Stimulated activated CD8-positive, alpha-beta memory T cell treated with anti-CD3 and anti-CD28 coated beads, Interleukin-4, amount 100 ng/mL, for 4 hours (primary cell): ENCODE measurements at places on chromosomes 12 and 14.

DNA sequence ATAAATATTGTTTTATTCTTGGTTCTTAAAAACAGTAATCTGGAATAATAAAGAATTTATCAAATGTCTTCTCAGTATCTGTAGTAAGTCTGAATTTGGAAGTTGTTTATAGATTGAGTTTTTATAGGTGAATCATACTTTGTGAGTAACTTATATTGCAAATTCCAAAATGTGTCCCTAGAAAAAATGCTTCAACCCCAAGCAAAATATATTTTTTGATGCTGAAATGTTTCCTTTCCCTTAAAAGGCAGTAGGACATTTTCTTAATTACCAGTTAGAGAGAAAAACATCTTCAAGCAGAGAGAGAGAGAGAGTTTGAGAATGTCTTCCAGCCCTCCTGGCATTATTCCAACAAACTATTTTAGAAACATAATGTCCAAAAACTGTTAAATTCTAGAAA, 37.9 kb downstream of the PELI2 start:
- DNase-seq = no peak

GRCh38 chr14:80427101-80427500, 215.8 kb upstream of the DIO2 start:
- no peak for DNase-seq

GRCh38 chr12:122031342-122032216, 9.9 kb downstream of the BCL7A start:
- no peak for DNase-seq

DNA sequence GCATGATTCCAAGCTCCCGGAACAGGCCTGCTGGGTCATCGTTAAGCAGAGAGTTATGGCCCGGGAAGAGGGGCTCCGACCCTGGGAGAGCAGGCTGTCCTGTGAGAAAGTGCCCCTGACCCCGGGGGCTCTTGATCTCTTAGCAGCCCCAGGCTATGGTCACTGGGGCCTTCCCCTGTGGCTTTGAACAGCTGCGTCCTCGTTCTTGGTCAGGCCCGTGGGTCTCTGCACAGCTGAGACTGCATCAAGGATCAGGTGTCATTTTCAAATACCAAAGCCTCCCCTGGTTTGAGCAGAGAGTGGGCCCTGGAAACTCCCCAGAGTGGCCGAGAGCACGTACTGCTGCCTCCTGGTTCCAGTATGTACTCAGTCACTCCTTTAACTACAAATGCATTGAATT, 114.8 kb downstream of the ESRRB start:
- DNase-seq = no peak

- DNase-seq = no peak
Measured at GRCh38 chr12:28869197-28869596, 279.9 kb upstream of the FAR2 start.

DNA sequence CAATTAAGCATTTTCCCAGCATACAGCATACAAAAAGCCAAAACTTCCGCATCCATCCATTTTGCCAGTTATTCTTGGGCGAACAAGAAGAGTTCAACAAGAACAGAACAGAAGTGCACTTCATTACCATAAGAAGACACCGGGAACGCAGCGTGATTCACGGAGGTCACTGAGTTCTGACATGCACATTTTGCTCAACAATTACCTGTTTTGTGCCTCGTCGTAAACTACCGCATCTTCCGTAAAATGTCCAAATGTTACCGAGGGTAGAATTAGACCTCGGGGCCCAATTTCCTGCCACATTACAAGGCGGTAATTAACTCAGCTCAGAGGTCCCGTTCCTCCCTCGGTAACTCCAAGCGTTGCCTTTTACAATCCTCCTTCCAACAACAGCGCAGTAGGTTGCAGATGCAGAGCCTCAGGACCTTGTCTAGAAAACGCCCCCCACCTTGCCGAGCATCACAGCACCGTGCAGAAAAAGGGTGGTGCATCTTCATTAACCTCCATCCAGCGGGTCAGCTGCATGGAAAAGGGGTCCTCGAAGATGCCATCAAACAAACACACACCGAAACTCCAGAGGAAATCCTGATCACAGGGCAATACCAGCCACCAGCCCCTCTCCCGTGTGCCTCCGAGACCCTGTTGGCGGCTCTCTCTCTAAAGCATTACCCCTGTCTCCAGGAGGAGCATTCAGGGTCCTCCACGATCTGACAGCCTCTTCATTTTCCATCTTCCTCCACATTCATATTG, 125.2 kb downstream of the BCL11B start:
- DNase-seq = no peak

GRCh38 chr14:96705422-96706092, 91.6 kb upstream of the VRK1 start:
- no peak for DNase-seq

- DNase-seq = no peak
Measured at GRCh38 chr12:163406-163986, 50.5 kb downstream of the SLC6A12 start.

DNA sequence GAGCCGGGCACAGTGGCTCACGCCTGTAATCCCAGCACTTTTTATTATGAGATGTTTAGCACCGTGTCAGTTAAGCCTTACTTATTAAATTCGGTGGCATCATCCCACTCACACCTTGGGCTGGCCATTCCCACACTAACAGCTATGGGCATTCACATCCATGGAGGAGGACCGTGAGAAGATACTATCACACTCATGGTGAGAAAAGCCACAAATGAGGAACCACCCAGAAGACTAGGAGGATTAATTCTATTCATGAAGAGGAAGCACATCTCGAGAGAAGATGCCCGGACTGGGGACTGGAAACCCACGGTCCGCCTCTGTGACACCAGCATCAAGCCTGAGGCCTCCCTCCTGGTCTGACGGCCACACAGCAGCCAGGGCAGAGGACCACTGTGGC, 4.9 kb downstream of the CDC42BPB start:
- no peak for DNase-seq

- DNase-seq = peak; percentile 83
Measured at GRCh38 chr14:105481886-105482457, 4.7 kb upstream of the CRIP1 start.

- no peak for DNase-seq
Measured at GRCh38 chr14:103372552-103373304, 12.5 kb upstream of the MARK3 start.

DNA sequence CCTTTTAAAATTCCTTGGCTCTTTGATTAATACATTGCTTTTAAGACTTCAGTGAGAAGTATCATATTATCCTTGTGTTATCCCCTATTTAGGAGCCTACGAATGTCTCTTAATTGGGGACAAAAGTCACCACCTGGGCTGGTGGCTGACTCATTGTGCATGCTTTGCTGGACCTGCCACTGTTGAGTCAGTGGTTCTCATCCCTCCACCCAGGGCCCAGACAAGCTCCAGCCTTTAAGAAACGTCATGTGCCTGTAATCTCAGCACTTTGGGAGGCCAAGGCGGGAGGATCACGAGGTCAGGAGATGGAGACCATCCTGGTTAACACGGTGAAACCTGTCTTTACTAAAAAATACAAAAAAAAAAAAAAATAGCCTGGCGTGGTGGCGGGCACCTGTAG, 57.9 kb downstream of the OTX2 start:
- no peak for DNase-seq

DNA sequence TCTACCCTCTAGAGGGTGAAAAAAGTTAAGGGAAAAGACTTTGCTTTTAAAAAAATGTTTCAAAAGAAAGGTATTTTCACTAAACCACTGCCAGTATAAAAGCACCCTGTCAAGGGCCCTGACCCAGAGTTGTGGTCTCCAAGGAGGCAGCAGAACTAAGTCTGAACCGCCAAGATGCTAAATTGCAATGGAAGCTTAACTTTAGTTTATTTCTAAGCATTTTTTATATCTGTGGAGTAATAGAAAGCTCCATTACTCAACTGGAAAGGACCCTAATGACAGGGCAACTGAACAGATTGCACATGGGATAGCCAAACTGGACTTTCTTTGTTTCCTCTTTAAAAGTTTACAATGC, 379.8 kb downstream of the NAV3 start:
- no peak for DNase-seq

GRCh38 chr14:34137001-34137745, 186.3 kb upstream of the EGLN3 start:
- no peak for DNase-seq

- DNase-seq = no peak
Measured at GRCh38 chr12:49636979-49637755, 13.8 kb downstream of the PRPF40B start.

DNA sequence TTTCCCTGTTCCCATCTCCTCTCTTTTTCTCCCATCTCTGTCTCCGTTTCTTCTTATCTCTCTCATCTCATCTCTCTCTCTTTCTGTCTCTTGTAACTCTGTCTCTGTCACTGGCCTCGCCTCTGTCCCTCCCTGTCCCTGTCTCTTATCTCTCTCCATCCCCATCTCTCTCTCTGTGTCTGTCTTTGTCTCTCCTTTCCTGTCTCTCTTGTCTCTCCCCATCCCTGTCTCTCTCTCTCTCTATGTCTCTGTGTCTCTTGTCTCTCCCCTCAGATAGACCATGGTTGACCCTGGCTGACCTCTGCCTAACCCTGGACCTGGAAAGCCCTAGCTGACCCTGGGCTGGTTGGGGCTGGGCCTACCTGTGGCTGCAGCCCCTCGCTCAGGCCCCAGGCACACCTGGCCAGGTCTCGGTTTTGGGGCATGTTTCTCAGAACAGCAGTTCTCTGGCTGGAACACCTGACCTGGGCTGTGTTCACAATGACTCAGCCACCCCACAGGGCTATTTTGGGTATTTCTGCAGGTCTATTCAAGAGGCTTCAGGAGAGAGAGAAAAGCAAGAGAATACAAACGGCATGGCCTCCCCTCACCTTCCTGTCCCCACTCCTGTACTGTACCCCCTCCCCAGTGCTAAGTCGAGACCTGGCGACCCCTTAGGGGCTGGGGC, 174.4 kb downstream of the TMEM121 start:
- no peak for DNase-seq

DNA sequence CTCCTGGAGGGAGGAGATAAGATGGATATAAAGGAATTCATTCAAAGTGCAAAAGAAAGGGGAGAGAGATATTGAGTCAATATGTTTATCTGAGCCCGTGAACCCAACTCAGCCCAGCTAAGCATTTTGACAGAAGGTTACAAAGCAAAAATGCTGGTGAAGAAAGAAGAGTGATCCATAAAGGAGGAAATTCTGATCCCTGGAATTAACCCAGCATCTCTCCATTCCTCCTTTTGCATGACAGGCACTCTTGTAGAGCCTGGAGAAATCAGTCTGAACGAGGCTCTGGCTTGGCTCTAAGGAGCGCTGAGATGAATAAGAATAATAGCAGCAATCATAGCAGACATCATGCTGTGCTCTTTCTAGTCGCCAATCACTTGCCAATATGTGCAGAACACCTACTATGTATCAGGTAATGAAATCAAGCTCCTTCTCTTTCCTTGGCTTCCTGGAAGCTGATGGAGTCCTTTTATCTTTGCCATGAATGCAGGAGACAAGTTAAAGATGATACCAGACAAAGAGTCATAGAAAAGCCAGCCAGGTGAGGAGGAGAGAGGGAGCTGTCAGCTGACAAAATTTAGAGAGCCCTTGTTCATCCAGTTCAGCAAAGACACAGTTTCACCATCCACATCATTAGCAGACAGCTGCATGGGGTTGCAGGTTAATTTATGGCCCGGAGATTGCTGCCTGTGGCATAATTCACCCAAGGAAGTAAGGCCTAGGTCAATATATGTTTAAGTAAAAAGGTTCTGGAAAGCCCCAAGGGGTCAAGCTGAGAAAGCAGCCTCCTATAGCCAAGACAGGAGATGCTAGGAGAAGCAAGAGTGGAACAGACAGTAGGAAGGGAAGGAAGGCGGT, 476.5 kb upstream of the TBX3 start:
- DNase-seq = no peak

GRCh38 chr12:75390156-75390898, 562 bp upstream of the GLIPR1L2 start:
- no peak for DNase-seq

DNA sequence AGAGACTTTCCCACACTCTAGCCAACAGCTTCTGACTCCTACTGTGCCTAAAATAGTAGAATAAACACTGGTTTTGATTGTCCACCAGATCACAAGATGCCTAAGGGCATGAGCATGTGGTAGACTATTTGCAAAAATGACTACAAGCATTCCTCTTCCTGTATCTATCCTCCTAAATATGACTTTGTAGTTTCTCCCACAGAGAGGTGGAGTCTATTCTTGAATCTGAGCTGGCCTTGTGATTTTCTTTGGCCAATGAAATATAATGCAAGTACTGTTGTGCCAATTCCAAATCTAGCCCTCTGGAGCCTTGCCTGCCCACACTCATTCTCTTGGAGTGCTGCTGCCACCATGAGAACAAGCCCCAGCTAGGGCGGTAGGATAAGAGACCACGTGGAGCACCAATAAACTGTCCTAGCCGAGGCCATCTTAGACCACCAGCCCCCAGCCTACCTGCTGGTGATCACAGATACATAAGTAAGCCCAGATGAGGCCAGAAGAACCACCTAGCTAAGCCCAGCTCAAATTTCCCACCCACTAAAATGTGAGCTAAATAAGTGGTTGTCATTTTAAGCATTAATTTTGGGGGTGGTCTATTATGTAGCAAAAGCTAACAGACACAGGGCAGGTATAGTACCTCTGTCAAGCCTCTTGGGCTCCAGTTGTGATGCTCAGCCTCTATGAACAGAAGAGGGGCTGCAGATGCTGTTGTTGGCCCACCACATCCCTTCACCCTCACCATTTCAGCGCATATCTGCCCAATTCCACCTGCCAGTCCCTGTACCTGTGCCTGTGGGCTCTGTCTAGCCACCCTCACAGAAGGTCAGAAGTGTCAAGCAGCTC, 17.9 kb downstream of the ZFP36L1 start:
- no peak for DNase-seq

DNA sequence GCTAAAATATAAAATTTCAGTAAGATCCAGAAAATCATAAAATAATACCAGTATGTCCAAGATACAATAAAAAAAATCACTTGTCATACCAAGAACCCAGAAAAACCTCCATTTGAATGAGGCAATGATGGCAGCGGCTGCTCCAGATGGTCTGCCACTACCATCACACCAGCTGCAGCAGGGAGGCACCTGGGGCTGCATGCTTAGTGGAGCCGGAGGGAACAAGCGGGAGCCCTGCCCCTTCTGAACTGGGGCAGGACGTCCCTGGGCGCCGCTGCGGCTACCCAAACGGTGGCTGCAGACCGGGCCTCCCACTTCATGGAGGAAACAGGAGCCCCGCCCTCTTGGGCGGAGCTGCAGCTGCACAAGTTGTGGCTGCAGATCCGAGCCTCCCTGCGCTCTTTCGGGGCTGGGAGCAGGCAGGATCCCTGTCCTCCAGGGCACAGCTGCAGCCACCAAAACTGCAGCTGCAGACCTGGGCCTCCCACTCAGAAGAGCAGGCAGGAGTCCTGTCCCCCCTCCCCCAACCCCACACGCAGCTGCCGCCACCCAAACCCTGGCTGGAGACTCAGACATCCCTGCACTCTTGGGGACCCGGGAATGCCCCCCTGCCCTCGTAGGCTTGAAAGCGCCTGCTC, 36.1 kb upstream of the OR5AU1 start:
- peak; percentile 17 for DNase-seq
